Amygdala (tissue), 56 donors: ENCODE measurements at places on chromosomes 11 and 22.
A peak's percentile ranks its signal among the peaks of the same experiment; 100 is the strongest.

DNA sequence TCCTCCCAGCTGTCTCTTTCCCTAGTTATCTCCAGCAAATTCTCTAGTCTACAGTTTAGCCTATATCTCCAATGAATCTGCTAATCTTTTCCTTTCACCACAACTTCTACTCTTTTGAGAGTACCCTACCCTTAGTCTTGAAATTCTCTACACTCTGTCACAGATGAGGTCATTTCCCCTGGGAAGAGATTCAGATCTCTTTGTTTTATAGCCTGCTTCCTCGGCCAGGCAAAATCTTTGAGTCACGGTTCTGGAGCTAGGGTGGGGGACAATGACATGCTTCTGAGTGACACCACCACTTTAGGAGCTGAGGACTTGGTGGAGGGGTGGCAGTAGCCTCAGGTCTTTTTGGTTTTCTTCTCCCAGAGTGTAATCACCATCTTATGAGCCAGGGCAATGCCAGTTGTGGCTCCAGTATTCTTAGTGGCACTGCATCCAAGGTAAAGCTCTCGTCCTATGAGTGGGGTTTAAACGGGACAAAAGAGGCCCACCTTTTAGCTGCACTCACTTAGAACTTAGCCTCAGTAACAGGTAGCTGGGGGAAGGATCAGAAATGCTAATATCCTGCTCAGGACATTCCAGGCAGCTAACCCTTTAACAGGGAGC, 98.5 kb upstream of the RRM1 start:
- DNase-seq: no peak

- DNase-seq: no peak
Observed at GRCh38 chr11:120343429-120343828, 7.2 kb downstream of the ARHGEF12 start.

GRCh38 chr22:48661984-48662383, 1165.7 kb downstream of the BRD1 start:
- DNase-seq: no peak

DNA sequence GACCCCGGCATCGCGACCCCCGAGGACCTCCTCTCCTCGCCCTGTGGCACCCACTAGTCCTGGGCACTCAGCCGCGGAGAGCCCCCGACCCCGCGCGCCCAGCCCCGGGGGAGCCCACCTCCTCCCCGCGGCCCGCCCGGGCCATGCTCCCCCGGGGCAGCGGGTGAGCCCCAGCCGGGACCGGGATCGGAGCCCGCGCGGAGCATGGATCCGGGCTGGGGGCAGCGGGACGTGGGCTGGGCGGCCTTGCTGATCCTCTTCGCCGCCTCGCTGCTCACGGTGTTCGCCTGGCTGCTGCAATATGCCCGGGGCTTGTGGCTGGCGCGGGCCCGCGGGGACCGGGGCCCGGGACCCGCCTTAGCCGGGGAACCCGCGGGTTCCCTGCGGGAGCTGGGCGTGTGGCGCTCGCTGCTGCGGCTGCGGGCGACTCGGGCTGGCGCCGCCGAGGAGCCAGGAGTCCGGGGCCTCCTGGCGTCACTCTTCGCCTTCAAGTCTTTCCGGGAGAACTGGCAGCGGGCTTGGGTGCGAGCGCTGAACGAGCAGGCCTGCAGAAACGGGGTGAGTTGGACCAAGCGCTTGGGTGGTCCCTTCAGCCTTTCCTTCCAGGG, 498 bp downstream of the C2CD2L start:
- no peak for DNase-seq

- no peak for DNase-seq
Observed at GRCh38 chr11:47108214-47108613, 68.5 kb downstream of the ARFGAP2 start.

GRCh38 chr11:85099522-85099921, 527.6 kb downstream of the DLG2 start:
- no peak for DNase-seq

DNA sequence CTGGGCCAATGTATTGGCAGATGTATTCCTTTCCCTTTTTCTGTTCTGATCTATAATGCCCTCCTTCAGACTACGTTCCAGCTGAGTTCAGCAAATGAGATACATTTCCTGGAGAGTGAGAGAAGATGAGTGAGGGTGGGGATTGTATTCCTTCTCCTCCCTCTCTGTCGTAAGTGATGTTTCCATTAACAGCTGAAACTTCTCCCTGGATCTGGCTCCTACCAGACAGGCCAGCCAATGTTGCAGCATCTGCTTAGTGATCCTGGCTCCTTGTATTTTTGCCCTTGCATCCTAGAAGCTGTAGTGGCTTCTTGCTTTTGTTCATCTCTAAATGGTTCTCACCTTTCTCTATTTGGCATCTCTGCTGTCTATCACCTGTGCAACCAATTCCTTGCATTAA, 48.2 kb upstream of the MTMR2 start:
- no peak for DNase-seq

- no peak for DNase-seq
Observed at GRCh38 chr22:19603767-19604166, 79.6 kb upstream of the CLDN5 start.

GRCh38 chr22:45583504-45583903, 80.8 kb downstream of the FBLN1 start:
- no peak for DNase-seq

- no peak for DNase-seq
Observed at GRCh38 chr11:11946180-11946579, 62.2 kb downstream of the DKK3 start.

DNA sequence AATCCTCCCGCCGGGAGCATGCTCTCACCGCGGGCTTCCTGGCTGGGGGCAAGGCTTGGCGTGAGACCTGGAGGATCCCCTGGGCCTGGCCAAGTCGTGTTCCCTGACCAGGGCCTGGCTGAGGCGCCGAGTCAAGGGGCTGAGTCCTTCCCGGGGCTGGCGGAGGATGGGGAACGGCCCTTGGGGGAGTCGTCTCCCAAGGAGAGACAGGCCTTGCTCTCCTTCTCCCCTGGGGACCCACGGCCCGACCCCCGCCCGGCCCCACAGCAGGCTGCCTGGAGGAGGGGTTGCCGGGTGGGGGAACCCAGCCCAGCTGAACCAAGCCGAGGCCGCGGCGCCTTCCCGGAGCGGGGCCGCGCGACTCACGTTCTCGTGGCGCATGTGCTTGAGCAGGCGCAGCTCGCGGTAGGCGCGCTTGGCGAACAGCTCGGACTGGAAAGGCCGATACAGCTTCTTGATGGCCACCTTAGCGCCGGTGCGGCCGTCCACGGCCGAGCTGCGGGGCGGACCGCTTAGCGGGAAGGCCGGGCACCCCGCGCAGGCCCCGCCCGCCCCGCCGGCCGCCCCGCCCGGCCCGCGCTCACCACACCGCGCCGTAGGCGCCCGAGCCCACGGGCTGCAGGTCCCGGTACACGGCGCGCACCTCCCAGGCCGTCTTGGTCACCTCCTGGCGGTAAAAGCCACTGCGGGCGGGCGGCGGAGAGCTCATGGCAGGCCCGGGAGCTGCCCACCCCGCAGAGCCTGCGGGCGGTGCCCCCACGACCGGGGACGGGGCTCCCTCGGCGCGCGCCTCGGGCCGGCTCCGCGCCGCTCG, 475 bp downstream of the MAPK12 start:
- peak; percentile 37 for DNase-seq

DNA sequence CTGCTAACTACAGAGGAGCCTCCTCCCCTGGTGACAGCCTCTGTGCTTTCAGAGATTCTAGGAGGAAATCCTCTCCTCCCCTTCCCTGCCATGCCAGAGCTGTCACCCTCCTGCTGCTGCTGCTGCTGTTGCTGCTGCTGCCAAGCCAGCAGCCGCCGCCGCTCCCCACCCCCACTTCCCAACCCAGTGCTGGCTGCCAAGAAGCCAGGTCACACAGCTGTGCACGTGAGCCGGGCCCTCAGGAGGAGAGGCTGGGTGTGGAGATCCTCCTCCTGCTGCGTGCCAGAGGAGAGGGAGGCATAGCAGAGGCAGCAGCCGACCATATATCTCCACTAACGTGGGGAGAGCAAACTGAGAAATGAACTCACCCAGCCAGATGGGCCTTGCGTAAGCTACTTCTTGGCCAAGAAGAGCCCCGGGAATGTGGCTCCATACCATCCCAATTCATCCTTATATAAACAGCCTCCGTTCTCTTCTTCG, 12.4 kb downstream of the CRY2 start:
- peak; percentile 77 for DNase-seq

DNA sequence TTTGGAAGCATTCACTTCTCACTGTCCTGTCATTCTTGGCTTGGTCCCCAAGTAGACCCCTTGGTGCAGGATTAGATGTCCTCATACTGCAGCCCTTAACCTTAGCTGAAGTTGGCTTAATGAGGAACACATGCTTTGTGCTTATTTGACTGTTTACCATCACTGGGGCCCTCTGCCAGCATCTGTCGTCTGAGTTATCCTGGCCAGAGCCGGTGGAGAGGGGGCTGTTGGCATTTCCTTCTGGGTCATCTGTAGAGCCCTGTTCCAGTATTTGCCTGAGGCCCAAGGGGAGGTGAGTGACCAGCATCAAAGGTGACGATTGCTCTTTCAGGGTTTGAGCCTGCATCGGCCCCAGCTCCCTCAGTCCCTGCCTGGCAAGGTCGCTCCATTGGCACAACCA, 126.4 kb upstream of the RASSF10 start:
- no peak for DNase-seq

- DNase-seq: no peak
Observed at GRCh38 chr11:95175818-95176380, 55.1 kb downstream of the SESN3 start.

- DNase-seq: no peak
Observed at GRCh38 chr11:64340671-64341335, 799 bp downstream of the CCDC88B start.

DNA sequence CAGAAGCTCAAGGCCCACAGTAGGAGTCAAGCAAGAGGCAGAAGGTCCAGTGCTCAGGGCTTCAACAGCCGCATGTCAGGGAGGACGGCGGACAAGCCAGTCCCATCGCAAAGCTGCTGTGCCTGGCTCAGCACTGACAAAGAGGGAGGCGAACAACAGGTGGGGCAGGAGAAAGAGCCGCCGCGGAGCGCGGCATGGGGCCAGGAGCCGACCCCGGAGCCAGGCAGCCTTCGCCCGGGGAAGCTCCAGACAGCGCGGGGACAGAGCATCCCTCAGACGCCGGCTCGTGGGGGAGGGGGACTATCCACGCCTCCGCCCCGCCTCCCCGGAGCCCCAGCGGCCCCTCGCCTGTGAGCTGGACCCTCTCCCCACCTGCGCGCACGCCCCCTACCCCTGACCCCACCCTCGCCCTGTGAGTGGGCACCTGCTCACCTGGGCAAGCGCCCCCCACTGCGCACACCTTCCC, 369 bp downstream of the DHCR7 start:
- DNase-seq: peak; percentile 24

DNA sequence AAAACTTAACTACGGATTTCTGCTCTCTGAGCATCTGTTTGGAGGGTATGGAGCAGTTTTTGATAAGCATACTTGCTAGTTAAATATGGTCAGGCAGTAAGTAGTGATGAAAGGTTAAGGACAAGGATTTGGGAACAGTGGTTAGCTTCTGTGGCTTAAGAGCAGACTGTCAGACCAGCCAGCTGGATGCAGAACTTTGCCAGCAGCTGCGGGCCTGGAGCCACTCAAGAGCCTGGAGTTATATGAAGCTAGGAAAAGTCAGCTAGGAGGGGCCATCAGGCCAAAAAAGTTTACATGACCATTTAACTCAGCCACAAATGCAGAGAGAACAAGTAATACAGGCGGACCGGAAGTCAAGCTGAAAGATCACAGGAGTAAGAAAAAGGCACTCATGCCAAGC, 1817.7 kb downstream of the LRRC4C start:
- DNase-seq: no peak

- DNase-seq: no peak
Observed at GRCh38 chr11:123158033-123159003, 36.7 kb downstream of the CLMP start.

DNA sequence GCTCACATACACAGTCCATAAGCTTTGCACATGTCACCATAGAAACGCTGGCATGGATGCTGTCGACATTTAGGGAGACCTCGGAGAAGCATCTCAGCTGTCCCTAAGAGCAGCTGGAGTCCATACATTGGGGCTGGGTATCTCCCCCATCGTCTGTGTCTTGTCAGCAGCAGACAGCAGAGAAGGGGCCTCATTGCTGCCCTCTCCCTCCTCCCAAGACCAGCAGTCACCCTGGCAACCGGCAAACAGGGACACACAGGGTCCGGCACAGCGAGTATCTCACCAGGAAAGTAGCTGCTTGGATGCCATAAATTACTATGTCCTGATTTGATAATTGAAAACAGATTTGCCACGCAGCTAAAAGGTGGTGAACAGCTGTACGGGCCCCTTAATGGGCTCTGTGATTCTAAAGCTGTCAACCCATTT, 84.4 kb downstream of the CD44 start:
- no peak for DNase-seq

DNA sequence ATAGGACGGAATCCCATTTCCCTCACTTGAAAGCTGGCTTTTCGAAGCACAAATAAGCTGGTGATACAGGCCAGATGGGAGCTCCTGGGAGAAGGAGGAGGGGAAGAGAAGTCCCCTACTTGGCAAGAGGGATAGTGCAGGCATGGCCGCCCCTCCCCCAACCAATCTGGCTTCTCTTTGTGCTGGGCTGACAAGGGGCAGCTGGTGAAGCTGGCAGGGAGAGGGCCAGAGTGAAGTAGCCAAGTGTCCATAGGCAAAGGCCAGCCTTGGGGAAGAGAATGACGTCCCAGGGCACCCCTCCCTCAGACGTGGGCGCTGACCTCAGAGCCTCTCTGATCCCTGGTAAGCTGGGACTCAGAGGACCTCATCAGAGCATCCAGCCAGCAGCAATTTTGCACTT, 78.7 kb upstream of the GRAMD1B start:
- peak; percentile 41 for DNase-seq

DNA sequence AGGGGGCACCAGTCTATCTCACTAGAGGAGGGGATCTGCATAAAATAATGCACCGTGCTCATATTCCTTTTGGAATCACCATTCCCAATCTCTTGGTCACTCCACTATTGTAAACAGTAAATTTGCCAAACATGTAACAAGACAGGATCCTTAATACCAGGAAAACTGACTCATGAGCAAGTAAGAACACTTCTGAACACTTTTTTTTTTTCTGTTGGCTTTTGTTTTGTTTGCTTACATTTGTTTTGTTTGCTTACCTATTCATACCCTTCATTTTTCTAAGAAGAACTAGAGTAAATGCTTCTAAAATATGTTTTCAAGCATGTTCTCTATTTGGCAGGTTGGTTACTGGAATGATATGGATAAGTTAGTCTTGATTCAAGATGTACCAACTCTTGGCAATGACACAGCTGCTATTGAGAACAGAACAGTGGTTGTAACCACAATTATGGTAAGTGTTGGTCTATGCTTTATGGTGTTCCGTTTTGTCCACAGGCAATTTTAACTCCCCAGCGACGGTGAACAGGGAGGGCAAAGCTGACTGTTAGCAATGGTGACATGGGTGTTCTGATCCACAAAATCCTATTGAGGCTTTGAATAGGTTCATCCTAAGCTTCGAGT, 111.8 kb downstream of the MSANTD4 start:
- DNase-seq: no peak

- DNase-seq: no peak
Observed at GRCh38 chr11:129208863-129209262, 16.7 kb upstream of the ARHGAP32 start.
